Stimulated activated CD8-positive, alpha-beta memory T cell treated with anti-CD3 and anti-CD28 coated beads, Interleukin-7, amount 100 ng/mL, for 4 hours (primary cell): ENCODE measurements at places on chromosomes 1 and 21.

GRCh38 chr1:186983327-186983726 is 154.6 kb downstream of the PLA2G4A start:
- DNase-seq, result no peak

- DNase-seq, result no peak
Observed at GRCh38 chr1:8925406-8925805, 20.3 kb upstream of the CA6 start.

- no peak for DNase-seq
Observed at GRCh38 chr1:102879439-102879993, 228.8 kb downstream of the COL11A1 start.

GRCh38 chr1:12195416-12195815 is 28.6 kb downstream of the TNFRSF1B start:
- DNase-seq, result no peak

DNA sequence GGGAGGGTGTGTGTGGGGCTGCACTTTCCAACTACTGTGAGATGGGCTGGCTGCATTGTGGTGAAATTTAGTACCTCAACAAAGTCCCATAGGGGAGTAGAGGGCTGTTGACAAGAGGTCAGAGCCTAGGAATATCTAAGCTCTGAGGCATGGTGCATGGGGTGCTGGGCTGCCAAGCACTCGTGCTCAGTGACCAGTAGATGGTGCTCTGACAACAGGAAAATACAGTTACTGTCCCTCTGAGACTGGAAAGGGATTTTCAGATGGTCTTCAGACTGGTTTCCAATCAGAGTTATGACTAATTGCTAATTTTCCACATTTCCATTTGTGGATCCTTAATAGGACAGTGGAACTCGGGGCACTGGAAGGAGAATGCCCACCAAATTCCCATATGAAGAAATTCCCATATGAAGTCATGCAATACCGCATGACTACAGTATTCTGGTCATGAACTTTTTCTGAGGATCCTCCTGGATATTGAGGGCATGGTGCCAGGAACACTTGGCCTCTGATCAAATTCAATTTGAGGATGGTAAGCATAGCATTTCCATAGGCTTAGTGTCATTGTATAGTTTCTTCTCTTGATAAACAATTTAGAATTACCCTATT is 4.1 kb upstream of the CACNA1E start:
- DNase-seq, result no peak

GRCh38 chr1:188427642-188428041 is 1598.9 kb downstream of the PLA2G4A start:
- DNase-seq, result no peak

GRCh38 chr1:94858276-94858675 is 38.1 kb downstream of the SLC44A3 start:
- DNase-seq, result no peak

DNA sequence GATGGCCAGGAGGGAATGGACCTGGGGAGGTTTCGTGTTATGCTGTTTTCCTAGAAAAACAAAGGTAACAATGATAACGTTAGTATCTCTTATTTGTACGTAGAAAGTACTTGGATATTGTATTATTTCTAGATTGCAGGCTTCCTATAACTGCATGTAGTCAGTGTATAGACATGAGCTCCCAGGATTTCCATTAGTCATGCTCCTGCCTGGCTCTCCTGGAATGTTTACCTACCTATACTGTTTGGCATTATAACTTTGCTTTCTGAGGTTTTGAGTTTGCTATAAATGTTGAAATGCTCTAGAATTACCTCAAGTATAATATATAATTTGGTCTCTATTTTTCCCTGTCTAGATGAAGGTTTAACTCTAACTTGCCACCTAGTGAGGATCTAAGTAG is 66.1 kb downstream of the TTC3 start:
- DNase-seq, result no peak

DNA sequence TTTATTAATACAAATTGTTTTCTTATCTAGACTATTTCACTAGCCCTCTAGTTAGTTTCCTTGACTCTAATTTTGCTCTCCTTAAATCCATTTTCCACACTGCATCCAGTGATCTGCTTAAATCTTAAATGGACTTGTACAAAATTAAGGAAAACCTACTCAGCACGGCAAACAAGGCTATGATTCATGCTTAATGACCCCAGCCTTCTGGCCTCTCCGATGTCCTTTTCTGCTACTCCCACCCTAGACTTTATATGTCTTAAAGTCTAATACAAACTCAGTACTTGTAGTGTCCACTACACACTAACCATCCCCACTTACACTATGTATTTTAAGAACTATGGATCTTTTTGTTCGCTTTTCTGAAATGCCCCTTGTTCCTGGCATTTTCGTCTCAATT is 2.2 kb downstream of the TMED5 start:
- no peak for DNase-seq

- DNase-seq, result no peak
Observed at GRCh38 chr1:1597275-1597930, 2.5 kb downstream of the FNDC10 start.

DNA sequence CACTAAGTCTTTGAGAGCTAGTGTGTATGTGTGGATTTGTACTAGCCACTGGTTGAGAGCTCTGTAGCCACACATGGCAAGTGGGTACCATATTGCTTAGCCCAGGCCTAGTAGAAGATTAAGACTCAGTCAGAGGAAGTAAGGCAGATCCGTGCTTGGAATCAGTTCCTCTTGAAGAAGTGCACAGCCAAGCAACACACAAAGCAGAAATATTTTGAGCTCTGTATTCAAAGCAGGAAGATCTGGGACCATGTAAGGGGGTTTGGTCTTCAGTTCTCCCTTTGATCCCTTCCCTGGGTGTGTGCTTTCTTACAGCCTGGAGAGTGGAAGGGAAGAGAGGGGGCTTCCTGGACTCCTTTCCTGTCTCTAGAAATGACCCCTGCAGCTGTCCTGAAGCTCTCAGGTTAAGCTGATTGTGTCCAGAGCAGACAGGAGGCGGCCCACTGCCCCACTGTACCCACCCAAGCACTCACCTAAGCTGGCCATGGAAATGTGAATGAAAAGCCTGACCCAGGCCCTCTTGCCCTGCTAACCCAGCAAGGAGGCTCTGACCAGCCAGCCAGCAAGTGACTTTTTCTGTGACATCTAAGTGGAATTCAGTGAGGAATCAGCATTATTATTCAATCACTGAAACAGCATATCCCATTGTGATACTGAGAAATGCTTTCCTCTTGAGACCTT is 3.6 kb downstream of the ETS2 start:
- DNase-seq, result no peak

DNA sequence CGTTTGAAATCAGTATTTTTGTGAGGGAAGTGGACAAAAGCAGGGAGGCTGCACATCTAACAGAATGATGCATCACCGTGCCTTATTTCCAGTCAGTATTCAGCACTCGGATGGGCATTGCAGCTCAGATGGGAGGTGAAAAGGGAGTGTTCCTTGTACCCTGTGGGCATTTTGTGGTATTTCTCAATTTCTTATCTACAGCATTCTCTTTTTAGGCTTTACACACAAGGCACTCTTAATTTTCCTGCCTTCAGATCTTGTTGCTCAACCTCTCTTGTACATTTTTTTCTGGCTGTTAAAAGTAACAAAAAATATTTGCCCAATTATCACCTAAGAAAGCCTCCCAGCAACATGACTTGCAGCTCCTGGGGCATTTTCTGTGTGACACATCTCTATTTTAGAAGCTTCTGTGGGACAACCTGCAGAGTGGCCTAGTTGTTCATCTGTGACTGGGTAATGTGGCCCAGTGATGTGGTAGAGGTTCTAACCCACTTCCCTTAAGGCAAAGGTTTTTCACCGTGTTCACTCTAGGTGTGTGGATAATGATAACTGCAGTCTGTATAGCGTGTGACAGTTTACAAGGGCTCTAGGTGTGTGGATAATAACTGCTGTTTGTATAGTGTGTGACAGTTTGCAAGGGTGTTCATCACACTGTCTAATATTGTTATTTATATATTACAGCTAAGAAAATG is 257.2 kb downstream of the PTGER3 start:
- no peak for DNase-seq

DNA sequence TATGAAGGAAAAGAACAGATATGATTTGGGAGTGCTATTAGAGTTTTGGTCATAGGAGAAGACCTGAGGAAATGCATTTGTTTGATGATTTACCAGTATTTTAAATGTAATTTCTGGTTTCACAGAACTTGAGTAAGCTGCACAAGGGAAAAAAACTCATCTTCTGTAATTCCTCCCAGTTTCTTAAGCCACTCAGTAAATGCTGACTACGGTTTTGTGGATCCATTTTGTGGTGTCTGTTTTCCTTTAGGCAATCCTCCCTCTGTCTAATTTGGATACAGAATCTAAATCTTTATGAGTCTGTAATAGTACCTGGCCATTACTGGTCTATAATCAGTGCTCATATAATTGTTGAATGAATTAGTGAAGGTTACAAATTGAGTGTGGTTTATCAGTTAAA is 72.0 kb downstream of the OLFML2B start:
- no peak for DNase-seq

GRCh38 chr1:41856151-41856943 is 62.4 kb downstream of the HIVEP3 start:
- DNase-seq, result no peak

GRCh38 chr1:224065455-224065854 is 48.5 kb upstream of the FBXO28 start:
- DNase-seq, result no peak

- no peak for DNase-seq
Observed at GRCh38 chr1:87104140-87104539, 189.7 kb downstream of the HS2ST1 start.

DNA sequence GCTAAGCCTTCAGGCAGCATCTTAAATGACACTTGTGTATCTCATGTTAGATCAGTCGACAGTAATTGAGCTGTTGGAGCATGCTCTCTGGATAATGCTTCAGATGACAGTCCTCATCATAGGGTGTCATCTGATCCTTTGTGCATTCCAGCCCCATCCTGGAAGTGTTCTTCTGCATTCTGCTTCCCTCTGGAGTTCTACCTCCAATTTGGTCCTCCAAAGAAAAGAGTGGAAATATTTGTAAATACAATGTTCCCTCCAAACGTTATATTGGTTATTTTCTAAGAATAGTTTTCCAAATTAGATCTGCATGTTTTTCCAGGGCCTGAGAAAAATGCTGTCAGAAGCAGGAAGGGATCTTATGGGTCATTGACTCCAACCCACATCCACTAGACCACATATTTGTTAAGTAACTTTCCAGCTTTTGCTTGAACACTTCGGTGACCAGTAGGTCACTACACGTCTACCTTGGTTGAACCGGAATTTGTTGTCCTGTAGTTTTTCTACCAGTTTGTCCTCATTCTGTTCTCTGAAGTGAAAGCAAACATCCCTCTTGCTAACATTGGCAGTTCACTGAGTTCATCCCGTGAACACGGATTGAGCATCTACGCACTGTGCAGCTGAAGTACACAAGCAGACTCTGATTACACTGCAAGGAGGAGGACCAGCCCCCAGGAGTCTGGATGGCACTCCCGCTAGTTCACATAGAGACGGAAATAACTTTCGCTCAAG is 136.0 kb downstream of the TLR5 start:
- DNase-seq, result no peak

DNA sequence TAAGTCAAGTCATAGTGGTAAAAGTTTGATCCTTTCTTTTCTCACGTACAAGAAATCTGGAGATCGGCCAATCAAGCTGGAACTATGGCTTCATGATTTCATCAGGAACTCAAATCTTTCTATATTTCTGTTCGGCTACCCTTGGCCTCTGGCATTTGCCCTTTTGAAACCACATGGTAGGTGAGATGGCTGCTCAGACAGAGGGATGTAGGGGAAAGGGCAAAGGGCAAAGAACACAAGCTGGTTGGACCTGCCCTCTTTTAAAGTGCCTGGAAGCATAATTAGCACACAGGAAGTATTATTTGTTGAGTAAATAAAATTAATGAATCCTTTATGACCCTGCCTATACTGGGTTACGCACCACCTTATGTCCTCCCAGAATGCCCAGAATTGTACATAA is 11.5 kb upstream of the RGS1 start:
- DNase-seq, result no peak

DNA sequence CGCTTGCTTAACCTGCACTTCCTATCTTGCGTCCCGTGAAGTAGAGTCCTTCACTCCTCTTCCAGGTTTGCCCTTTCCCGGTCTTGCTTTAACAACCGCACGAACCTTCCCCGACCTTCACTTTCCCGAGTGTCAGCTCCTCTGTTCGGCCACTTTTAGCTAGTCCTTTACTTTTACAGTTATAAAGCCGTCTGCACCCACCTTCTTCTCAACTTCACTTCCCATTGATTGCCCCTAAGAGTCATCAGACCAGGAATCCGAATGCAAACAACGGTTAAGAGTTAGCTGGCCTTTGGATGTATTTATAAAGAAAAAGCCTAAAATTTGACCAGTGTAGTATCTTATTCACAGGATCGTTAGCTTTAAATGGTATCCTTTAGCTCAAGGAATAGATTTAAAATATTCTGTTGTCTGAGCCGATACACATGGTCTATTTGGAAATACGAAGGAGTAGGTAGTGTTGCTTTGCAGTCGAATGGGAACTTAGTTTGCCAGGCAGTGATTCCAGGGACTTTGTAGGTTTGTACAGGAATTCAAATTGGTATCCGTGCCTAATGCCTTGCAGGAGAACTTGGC is 1.4 kb downstream of the PPP2R5A start:
- DNase-seq, result no peak

GRCh38 chr1:51523931-51524330 is 4.9 kb upstream of the EPS15 start:
- DNase-seq, result no peak

- DNase-seq, result no peak
Observed at GRCh38 chr21:32702702-32703101, 25.1 kb downstream of the SYNJ1 start.

GRCh38 chr1:15616373-15617172 is 685 bp upstream of the DDI2 start:
- no peak for DNase-seq

GRCh38 chr1:107081102-107081501 is 24.6 kb downstream of the PRMT6 start:
- no peak for DNase-seq

DNA sequence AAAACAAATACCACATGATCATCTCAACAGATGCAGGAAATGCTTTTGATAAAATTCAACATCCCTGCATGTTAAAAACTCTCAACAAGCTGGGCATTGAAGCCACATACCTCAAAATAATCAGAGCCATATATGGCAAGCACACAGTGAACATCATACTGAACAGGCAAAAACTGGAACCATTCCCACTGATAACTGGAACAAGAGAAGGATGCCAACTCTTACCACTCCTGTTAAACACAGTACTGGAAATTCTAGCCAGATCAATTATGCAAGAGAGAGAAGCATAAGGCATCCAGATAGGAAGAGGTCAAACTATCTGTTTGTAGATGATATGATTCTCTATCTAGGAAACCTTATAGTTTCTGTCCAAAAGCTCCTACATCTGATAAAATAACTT is 91.6 kb downstream of the DNAH14 start:
- no peak for DNase-seq

DNA sequence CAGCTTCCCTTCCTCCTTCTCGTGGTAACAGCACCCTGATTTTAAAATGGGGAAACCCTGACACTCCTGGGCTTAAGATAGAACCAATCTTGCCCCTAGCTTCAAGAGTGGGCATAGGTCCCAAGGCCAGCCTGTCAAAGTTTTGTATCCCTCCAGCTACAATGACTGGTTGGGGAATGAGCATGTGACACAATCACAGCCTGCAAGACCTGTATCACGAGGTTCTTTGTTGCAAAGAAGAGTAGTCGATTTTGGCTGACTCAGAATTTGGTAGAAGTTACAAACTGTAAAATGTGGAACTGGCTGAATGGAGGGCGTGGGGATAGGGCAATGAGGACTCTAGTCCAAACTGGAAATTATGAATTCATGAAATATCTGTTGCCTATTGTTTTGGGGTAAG is 18.7 kb downstream of the CTSK start:
- DNase-seq, result no peak
